ENCODE measurements at places on chromosomes 3 and 15.

DNA sequence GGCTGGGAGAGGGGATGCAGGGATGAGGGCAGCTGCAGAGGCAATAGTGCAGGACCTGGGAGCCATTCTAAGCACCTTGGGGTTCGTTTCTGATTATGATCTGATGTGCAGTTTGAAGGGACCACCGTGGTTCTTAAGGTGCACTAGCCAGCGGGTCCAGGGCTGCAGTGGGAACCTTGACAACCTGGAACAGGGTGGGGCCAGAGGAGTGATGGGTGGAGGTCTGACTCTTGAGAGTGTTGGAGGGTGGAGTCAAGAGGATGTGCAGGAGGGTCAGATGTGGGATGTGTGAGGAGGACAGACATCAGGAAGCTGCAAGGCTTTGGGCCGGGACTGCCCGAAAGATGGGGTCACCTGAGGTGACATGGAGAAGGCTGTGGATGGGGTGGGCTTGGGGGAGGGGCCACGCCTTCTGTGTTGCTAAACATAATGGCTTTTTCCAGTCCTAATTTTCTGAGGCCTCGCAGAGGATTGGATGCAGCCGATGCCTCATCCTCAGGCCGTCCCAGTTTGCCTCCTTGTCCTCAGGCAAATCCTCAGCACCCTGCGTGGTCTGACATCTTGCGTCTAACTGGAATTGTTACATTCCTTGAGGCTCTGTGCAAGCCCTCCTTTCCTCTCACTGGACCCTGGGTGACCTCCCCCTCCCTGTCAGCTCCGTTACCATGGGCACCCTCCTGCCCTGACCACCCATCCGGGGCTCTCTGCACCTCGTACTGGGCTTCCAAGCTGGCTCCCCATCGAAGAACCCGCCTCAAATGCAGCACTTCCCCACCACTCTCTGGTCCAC is 61.4 kb upstream of the TRPM1 start:
- no peak for DNase-seq

DNA sequence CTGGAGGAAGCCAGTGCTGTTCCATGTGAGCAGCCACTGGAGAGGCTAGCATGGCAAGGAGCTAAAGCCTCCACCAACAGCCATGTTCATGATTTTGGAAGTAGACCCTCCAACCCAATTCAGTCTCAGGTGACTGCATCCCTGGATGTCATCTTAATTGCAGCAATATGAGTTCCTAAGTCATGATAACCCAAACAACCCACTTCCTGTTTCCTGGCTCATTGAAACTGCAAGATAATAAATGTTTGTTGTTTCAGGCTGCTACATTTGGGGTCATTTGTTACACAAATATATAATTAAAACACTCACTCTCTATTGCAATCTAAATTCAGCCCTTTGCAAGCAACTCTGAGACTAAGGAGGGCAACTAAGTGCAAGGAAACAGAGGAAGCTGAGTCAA is 62.4 kb upstream of the SLC24A5 start:
- DNase-seq = no peak

DNA sequence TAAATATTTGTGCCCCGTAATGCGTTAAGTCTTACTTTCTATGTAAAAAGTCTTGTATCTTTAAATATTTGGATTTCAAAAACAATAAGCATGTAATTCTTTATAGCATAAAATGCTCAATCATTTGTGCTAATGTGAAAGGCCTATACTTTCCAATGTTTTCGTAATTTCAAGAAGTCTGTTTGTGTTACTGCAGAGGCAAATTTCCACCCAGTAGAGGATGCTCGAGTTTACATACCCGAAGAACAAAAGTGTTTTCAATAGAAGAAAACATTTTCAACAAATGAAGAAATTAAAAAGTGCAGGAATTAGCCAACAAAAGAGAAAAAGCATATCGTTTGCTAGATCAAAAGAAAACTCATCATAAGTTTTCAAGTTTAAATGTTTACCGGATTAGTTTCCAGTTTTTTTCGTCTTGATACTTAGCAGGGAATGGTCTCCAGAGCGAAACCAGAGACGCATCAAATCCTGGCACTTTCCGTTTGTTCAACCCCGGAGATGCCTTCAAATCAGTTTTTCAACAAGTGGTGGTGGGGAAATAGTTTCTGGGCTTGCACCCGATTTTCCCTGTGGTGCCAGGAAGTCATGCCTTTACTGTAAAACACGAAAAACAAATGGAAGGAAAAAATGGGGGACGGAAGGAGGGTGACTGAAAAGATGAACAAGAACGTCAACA is 1.0 kb downstream of the CGGBP1 start:
- no peak for DNase-seq

GRCh38 chr15:33559207-33559890 is 248.6 kb downstream of the RYR3 start:
- DNase-seq = no peak

- DNase-seq = no peak
Observed at GRCh38 chr3:152656972-152657355, 178.0 kb upstream of the P2RY1 start.

DNA sequence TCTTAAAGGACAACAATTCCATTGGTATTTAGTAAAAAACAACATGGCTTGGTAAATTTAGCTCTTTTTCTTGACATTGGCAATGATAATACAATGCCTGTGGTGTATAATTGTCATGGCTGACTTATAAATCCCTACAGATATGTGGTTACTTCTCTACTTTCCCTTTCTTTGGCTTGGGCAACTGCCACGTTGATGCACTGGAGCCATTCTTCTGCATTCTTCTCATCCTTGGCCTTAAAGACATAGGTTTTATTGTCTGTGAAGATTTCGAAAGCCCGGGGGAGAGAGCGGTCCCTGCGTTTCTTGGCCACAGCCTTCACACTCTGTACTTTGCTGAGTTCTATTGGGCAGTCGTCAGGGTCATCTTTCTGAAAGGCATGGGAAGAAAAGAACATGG is 101.1 kb upstream of the CCNL1 start:
- no peak for DNase-seq

- no peak for DNase-seq
Observed at GRCh38 chr15:38684440-38685010, 119.9 kb upstream of the RASGRP1 start.

DNA sequence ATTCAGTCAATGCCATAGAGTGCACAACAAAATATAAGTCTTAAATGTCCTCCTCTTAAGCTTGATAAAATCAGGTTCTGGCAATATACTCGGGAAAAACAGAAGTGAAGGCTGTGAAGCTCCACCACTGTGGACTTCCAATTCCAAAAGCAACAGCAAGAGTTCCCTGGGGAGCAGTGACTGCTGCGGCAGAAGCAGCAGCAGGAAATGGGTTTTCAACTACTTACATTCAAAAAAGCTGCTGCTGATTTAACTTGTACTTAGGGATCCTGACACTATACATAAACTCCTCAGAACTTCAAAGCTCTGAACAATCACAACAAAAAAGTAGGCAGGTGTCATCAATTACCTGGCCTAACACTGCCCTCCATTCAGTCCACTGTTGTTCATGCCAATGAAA is 4.7 kb downstream of the CEP152 start:
- DNase-seq = no peak

DNA sequence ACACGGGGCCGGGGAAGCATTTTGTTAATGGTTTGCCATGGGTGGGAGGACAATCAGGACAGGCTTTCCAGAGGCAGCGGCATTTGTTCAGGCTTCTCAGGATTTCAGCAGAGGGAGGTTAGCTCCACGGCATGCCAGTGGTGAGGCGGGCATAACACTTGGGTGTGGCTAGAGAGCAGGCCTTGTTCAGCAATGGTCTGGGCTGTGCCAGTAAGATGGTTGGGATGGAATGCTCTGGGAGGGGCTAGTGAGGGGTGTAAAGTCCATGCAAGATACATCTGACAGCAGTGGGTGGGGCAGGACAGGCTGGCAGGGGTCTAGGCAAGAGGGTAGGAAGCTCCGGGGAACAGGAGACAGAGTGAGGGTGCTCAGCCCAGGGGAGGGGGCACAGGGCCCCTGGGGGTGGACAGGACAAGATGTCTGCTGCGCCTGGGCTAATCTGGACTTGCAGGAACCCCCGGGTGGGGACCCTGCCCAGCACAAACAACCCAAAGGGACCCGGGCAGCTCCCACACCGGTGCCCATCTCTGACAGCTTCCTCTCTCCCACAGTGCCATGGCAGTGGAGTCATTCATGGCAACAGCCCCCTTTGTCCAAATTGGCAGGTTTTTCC is 8.4 kb downstream of the TMEM43 start:
- no peak for DNase-seq

DNA sequence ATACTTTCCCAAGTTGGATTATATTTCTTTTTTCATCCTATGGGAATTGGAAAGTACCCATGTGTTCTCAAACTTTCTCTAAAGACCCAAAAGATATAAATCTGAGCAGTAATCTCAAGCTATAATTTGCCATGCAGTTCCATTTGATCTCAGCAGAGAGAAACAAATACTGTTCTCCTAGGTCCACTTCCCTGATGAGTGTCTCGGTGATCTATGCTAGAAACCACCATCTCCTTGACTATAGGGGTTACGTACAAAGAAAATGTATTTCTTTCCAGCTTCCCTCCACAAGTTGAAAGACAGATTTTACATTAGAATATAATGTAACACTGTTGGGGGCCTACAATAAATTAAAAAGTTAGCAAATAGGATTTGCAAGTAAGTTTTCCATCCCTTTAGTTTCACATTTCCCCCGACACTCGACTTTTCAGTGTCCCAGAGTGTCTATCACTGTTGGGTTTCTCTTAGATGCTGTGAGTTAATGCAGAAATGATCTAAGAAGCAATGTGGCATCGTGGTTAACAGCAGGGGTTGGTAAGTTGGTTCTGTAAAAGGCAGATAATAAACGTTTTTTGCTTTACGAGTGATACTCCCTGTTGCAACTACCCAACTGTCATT is 465.1 kb upstream of the CFAP20DC start:
- no peak for DNase-seq

- DNase-seq = no peak
Observed at GRCh38 chr3:160531311-160531710, 34.1 kb downstream of the KPNA4 start.

DNA sequence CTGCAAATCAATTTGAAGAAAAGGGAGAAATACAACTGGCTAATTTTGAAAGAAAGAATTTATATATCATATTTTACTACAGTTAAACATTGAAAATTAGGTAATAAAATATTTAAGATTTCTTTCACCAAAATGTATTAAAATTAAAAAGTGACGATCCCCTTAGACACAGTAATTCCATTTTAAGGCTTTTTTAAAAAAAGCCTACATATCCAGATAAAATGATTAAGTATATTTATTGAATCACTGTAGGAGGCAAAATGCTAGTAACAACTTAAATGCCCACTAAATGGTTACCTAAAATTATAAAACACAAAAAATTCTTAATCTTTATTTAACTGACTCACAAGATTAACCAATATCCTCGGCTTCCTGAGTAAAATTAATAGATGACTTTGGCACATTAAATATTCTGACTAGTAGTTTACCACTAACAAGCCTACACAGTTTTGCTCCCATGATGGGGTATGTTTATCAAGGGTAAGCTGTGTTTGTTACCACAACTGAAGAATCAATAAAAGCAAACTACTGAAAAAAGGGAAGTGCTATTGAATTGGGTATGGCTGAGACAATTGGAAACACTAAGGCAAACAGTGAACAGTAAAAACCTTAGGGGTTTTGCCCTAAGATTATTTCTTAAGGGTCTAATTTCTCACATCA is 28.4 kb downstream of the ANKRD28 start:
- DNase-seq = no peak

DNA sequence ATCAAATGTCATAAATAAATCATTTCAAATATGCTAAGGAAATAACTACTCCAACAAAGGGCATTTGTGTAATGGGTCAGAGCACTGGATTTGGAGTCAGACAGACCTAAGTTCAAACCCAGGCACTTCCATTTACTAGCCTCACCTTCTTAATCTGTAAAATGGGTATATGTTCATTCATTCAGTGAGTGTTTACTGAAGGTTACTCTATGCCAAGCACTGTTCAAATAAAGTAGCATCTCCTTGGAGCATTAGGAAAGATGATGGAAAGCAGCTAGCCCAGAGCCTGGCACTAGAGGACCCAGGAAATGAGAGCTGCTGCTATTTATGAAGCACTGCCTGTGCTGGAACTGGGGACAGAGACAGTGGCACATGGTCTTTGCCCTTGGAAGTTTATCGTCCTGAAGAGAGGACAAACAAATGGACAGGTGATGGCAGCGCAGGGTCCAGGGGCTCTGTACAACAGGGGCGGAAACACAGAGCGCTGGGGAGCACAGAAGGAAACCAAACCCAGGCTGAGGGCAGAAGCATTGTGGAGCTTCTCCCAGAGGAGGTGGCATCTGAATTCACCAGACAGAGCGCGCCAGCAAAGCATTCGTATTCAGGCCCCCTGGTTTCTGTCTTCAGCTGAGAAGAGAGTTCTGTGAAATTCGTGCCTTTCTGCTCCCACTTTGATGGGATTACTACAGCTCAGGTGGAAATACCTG is 19.0 kb downstream of the TM4SF4 start:
- no peak for DNase-seq
